HCT116 (cell line): ENCODE measurements at places on chromosomes 1 and 21.

DNA sequence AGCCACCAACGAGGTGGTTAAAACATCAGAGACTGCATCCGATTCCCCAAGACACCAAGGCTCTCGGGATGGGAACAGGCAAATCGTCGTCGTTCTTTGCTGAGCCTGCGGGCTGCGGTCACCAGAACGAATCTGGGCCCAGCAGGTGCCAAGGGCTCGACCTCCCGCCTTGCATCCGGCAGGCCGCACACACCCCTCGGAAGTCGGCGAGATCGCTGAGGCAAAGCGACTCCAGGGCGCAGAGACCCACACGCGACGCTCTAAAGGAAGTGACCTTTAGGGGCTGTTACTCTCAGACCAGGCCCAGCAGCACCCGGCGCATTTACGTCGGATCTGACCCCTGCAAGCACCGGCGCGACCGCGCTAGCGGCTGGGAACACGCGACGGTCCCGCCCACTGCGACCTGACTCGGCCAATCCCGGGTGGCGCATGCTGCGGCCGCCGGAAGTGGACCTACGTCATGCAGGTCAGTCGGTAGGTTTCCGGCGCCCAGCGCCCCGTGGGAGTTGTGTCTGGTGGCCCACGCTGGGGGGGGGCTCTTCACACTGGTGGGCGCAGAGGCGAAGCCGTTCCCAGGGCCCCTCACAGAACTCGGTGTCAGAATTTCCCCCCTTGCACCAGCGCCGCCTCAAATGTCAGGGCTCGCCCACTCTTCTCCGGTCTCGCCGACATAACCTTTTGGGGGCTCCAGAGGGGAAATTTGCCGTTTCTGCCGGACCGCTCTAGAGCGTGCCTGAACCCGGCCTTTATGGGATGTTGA is 7.5 kb upstream of the PARK7 start:
- peak; percentile 86 for DNase-seq

- no peak for DNase-seq
Measured at GRCh38 chr1:51061231-51061918, 40.7 kb upstream of the C1orf185 start.

GRCh38 chr1:69103705-69104385 is 463.9 kb upstream of the LRRC7 start:
- no peak for DNase-seq

DNA sequence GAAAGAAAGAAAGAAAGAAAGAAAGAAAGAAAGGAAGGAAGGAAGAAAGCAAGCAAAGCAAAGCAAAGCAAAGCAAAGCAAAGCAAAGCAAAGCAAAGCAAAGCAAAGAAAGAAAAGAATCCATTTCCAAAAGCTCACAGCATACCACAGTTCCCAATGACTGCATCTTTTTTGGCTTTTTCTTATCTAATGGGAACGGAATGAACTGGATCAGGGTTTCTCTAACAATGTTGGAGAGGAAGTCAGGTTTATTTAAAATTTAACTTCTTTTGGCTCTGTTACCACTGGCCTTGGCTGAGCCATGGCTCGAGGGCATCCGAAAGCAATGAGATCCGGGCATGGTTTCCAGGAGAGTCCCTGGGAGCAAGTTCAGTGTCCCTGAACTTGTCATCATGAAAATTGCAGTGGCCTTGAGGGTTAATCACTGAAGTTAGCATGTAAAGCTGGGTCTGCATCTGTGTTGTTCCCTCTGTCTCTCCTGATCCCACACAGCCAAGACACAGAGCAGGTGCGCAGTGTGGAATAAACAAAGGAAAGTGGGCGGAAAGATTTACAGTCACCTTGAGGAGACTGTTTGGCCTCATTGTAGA is 34.6 kb upstream of the CTPS1 start:
- no peak for DNase-seq

DNA sequence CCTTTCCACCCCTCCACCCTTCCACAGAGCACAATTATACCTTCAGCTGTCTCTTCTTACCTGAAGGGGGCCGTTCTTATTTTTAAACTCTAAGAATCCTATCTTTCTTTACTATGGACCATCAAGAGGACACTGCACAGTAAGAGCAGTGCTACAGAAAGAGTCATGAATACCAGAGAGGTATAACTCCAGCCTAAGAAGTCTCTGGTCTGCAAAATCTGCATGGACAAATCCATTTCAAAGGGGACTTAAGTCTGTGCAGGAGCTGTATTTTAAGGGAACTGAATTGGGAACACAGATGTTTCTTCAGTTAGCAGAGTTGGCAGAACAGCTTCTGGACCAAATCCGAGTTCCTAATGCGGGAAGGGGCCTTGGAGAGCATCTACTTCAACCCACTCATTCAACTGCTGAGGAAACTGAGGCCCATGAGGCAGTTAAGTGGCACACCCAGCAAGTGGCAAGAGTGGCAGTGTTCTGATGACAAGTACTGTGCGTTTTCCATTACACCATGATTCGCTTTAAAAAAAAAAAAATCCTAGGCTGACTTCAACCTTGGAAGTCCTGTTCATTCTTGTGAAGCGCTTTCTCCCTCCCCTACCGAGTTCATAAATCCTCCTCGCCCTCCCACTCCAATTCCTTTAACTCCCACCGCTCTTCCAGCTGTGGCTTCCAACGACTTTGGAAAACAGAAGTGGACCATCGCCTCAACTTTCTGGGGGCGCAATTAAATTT is 1.8 kb downstream of the PLPP3 start:
- DNase-seq, result no peak

DNA sequence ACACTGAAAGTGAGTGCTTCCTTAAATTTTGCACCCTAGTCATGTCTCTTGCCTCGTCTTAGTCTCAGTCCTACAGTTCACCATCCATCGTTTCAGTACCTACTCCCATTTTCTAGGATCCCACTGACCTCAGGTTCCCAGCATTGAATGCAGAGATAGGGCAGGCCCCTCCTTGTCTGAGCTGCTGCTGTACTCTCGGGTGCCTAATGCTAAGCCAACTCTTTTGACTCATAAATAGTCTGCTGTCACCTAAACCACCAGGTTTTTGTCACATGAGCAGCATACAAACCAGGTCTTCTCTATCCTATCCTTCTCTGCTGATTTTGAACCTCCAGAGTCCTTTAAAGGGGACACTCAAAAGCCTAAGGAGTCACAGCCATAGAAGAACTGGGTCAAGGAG is 3.0 kb downstream of the ARHGAP30 start:
- no peak for DNase-seq

DNA sequence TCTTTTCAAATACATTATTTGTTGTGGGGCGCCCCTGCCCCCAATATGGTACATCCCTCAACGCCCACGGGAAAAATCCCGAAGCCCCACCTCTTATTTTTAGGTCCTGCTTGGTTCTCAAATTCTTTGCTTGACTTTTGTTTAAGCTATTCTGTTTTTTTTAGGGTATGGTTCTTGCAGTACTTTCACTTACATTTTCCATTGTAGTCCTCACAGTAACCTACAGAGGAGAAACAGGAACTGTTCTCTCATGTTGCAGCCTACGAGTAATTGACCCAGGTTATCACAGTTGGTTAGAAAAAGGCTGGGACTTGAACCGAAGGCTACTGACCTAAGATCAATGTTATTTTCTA is 697 bp upstream of the C21orf91 start:
- DNase-seq, result no peak

DNA sequence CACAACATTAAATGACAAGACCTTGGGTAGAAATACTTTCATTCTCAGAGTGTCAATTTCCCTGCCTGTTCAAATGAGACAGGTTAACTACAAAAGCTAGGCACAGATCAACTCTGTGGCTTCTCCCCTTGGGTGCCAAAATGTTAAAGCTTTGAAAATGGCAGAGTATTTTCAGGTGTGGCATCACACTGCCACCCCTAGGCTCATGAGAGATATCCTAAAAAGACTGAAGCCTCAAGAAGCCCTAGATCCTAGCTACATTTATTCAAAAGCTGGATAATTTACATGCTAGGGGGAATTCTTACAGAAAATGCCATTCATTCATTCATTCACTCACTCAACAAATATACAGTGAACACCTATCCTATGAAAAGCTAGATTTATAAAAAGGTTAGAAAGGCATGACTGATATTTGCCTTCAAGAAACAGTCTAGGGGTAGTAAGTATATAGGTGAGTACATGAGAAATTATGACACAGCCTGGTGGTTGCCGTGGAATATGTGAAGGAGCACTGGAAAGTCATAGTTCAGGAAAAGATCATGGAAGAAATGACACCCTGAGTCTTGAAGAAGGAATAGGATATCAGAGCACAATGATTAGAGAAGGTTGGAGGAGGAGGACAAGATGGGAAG is 15.9 kb upstream of the RAB4A start:
- DNase-seq, result no peak

- no peak for DNase-seq
Measured at GRCh38 chr1:183385340-183386144, 32.6 kb downstream of the NMNAT2 start.

GRCh38 chr1:89112871-89113613 is 12.9 kb downstream of the GBP2 start:
- no peak for DNase-seq

- DNase-seq, result no peak
Measured at GRCh38 chr21:38077569-38077968, 161.3 kb upstream of the KCNJ6 start.

GRCh38 chr1:70528590-70529333 is 117.7 kb downstream of the CTH start:
- DNase-seq, result peak; percentile 12

DNA sequence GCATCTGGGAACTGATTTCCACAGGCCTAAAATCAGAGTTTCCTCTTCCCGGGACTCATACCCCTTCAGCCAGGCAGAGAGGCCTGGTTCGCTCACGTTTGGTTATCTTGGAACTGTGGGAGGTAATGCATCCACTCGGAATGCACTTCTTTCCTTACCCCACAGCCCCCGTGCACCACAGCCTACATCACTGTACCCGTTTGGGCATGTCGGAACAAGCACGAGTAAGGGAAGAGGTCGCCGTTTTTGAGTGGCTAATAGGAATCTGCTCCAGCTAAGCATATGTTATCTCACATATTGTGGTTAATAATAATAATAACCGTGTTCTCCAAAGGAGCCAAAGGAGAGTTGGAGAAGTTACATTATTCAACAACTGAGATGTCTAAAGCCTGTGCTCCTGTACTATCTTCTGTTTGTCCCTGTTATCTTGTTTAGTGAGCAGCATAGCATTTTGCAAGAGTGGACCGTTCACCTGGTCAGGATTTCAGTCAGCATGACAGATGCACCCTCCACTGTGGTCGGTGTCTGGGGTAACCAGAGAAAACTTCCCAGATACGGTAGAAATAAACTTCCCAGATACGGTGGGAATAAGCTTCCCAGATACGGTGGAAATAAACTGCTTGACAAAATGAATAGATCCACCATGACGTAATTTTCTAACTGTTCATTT is 198.6 kb downstream of the SDCCAG8 start:
- no peak for DNase-seq

GRCh38 chr1:202186327-202186726 is 7.3 kb upstream of the LGR6 start:
- no peak for DNase-seq

DNA sequence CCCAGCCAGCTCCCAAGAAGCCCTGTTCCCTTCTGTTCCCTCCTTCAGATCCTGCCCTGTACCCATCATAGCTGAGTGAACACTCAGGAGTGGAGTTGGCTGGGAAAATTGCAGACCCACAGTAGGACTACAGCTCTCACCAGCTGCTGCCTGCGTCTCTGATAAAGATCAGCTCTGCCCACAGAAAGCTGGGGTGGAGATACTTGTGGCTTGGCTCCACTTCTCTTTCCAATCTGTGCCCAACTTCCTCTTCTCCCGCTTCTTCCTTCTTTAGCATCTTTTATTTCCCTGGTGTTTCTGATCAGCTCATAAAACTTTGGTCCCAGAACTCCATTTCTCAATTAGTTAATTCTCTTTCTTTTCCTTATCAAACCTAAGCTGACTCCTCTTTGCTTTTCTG is 5.5 kb upstream of the CD1A start:
- DNase-seq, result no peak

DNA sequence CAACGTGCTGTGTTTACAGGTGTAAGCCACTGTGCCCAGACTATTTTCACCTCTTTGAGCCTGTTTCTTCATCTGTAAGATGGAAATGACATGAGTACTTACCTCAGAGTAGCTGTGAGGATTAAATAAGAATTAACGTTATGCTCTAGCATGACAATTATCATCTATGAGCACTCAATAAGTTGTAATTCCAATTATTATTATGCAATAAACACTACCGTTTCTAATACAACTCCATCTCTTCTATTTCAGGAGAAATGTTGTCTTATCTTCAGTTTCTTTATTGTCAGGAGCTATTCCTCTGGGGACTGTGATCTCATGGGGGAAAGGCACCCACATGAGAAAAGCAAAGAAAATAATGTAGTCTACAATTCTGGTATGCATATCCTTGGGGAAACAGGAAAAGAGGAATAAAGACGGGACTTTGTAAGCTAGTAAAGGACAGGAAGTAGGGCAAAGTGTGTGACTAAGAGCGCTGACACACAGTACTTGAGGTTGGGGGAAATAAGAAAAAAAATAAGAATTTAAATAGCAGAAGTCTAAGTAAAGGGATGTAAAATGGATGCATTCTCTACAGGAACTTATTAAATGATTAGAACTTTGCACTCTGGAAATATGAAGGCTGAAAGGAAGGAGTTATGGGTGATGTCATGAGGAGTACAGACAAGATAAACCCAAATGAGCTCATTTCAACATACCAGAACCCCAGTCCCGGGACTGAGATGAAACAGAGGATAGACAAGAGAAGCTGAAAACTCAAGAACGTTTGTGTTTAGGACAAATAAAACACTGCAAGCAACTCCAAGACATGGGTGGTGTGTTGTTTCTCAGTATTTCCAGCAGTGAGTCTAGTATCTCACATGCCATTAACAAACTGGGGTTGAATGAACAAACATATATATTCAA is 9.8 kb downstream of the PHC2 start:
- no peak for DNase-seq

DNA sequence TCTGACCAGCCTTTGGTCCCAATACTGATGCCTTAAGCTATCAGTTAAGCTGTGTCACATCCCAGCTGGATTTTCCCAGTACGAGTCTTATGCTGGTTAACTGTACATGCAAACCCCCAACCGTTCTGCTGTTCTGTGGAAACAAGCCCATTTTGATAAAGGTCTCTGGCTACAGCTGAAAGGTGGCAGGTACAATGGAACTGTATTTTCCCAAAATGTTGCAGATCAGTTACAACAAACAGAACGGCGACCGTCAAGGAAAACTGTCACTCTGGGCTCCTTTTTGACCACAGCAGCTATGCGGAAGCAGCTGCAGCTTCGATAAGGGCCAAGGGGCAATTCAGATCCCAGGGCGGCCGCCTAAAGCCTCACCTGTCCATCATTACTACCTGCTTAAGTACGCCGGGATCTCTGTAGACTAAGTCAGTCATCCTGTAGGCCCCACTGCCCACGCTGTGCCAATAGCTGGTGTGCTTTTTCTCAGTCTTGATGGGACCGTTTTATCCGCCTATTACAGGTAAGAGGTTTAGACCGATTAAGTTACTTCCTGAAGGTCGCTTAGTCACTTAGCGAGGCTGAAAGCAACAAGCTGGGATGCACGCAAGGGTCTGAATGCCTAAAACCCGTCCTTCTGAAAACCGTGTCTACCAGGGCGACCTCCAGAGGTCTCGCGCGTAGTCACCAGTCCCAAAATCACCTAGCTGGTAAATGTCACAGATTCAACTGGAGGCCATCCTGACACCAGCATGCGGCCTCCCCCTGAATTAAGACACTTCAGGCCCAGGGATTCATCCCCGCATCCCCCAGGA is 11.1 kb upstream of the RAB42 start:
- no peak for DNase-seq

- peak; percentile 36 for DNase-seq
Measured at GRCh38 chr1:92817986-92818764, 13.7 kb upstream of the RPL5 start.

- no peak for DNase-seq
Measured at GRCh38 chr21:33478935-33479678, 667 bp downstream of the TMEM50B start.
